ENCODE measurements at places on chromosomes 2 and 18. TPM values are rescaled to one million over a fixed set of nuclear protein-coding genes. Genes with fewer than 3 reads are reported as not detected.

C2orf92 gene
- 0.88 TPM for total RNA-seq

NOSTRIN gene
- total RNA-seq = 4.5 TPM

SKOR2 gene
- total RNA-seq = not detected

IL36G gene
- not detected for total RNA-seq

BMP10 gene
- not detected for total RNA-seq

EFHD1 gene
- total RNA-seq = 0.17 TPM

SMARCAL1 gene
- 21.5 TPM for total RNA-seq

MROH2A gene
- not detected for total RNA-seq

HTR2B gene
- total RNA-seq = 4.4 TPM

IL37 gene
- not detected for total RNA-seq

IL18RAP gene
- total RNA-seq = not detected

HRH4 gene
- total RNA-seq = 0.19 TPM

NCOA1 gene
- total RNA-seq = 13.1 TPM

OSBPL6 gene
- 5.3 TPM for total RNA-seq

CARF gene
- 5.6 TPM for total RNA-seq

TLX2 gene
- total RNA-seq = not detected

ZNF516 gene
- total RNA-seq = 13.2 TPM

LIPG gene
- total RNA-seq = 1.9 TPM

TNFAIP6 gene
- total RNA-seq = not detected

NTSR2 gene
- total RNA-seq = not detected

TFCP2L1 gene
- 0.28 TPM for total RNA-seq

CXCR1 gene
- not detected for total RNA-seq

IL36B gene
- total RNA-seq = not detected

PPP1R7 gene
- total RNA-seq = 47.6 TPM

CFAP65 gene
- total RNA-seq = not detected

SLC30A3 gene
- 17.9 TPM for total RNA-seq

HDHD2 gene
- 15.8 TPM for total RNA-seq

TMEM198 gene
- total RNA-seq = not detected

SCG2 gene
- total RNA-seq = 0.05 TPM

ABCA12 gene
- total RNA-seq = under 0.01 TPM

KCNS3 gene
- 1.5 TPM for total RNA-seq

MEIS1 gene
- total RNA-seq = 1.3 TPM

CBLN2 gene
- not detected for total RNA-seq

CRYGD gene
- not detected for total RNA-seq
